ENCODE measurements at places on chromosomes 11 and 22.

DNA sequence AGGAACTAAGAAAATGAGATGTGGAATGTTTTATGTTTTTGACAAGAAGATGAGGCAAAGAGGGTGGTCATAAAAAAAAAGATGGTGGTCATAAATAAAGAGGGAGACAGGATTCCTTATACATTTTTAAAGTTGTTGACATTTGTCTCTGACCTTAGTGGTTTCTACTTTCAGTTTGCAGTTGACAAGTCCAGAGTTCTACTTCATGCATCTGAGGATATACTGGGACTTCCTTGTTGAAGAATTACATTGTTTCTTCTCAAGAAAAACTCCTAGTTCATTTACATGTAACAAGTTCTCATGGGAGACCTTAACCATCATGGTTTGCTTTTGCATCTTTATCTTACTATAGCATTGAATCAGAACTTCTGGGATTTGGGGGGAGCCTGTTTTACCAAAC lies 1.2 kb downstream of the OR6X1 start:
- no peak for DNase-seq

GRCh38 chr22:48752451-48753380 lies 1075.0 kb downstream of the BRD1 start:
- no peak for DNase-seq

DNA sequence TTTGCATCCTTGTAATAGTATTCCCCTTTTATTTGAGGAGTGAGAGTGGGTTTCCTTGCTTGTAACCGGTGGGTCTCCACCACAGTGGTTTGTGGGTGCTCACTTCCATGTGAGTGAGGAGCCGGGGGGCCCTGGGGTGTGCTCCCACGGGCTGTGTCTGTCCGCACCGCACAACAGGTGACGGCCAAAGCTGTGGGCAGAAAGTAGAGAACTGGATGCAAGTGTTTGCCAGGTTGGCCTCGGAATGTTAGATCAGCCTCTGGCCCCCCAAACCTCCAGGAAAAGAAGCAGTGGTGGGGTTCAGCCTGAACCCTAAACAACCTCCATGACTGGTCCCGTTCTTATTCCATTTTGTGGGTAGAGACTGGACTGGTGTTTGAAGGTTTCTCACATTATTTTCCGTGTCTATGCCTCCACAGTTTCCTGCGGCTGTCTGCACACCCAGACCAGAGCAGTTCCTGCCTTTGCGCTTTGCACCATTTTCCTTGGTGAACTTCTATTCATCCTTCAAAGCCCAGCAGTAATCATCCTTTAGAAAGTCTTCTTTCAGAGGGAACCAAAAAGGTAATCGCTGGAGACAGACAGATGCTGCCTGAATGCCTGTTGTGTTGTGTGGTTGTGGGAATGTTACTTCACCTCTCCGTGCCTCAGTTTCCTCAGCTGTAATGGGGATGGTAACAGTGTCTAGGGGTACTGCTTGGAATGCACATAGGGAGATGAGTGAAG lies 77.2 kb downstream of the MYEOV start:
- no peak for DNase-seq

GRCh38 chr11:43631732-43632131 lies 48.8 kb upstream of the HSD17B12 start:
- DNase-seq, result no peak

- no peak for DNase-seq
Measured at GRCh38 chr22:36391638-36392037, 3.9 kb upstream of the MYH9 start.

DNA sequence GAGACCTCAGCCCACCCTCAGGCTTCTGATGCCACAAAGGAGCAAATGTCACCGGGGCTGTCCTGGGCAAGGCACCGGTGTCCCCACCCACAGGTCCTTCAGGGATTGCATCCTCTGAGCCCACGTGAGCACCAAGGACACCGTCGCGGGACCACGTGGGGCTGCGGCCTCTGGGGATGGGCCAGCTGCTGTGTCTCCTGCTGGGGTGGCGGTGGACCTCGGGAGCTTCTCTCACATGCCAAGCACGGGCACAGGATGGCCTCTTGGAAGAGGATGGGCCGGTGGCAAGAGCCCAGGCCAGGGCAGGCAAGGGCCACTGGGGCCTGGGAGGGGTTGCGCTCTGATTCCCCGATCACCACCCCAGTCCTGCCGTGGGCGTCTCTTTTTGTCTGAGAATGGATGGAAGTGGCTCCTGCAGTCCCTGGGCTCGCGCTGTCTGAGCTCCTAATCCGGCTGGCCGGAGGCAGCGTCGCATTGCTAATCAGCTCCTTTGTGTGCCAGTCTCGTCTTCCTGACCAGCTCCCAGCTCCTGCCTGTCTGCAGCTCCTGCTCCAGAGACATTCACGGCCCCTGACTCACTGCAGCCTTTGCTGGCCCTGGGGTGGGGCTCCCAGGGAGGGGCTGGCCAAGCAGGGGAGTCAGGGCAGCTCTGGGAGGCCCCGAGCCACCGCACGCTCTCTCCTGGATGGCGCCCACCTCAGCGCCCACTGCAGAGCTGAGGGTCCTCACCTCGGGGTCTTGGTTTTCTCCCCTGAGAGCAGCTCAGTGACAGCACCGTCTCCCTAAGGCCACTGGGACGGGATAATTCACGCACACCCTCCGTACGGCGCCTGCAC lies 146.7 kb downstream of the CTTN start:
- DNase-seq, result no peak

DNA sequence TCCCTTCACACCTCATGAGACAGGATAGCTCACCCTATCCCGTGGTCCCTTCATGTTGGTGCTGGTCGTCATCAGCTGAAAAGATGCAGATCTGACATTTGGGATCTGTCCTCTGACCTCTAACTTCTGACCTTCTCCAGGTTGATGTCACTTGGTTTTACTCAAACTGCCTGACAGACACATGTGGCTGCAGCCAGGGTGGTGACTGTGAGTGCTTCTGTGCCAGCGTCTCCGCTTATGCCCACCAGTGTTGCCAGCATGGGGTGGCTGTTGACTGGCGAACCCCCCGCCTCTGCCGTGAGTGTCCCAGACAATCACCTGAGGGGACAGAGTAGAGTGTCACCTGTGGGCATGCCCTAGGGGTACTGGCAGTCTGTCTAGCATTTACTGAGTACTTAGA lies 49.7 kb downstream of the OTOG start:
- DNase-seq, result no peak

GRCh38 chr11:95686265-95686664 lies 103.3 kb downstream of the FAM76B start:
- DNase-seq, result no peak

- DNase-seq, result no peak
Measured at GRCh38 chr11:100878474-100878873, 191.4 kb downstream of the ARHGAP42 start.

DNA sequence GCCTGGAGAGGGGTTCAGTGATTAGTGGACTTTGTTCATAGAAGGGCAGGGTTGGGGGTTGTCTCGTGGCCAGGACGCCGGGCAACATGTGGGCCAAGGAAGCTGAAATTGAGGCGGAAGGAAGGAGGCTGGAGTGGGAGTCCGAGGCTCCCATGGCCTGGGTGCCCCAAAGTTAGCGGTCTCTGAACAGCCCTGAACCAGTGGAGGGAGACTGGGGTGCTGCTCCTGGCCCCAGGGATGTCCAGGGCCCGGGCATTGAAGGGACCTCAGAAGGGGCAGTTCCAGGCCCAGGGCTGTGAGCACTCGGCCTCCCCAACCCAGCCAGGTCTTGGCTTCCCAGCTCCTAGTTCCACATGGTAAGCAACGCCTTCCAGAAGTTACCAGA lies 59.2 kb upstream of the PRODH start:
- no peak for DNase-seq

- DNase-seq, result no peak
Measured at GRCh38 chr11:84887055-84887629, 740.0 kb downstream of the DLG2 start.

DNA sequence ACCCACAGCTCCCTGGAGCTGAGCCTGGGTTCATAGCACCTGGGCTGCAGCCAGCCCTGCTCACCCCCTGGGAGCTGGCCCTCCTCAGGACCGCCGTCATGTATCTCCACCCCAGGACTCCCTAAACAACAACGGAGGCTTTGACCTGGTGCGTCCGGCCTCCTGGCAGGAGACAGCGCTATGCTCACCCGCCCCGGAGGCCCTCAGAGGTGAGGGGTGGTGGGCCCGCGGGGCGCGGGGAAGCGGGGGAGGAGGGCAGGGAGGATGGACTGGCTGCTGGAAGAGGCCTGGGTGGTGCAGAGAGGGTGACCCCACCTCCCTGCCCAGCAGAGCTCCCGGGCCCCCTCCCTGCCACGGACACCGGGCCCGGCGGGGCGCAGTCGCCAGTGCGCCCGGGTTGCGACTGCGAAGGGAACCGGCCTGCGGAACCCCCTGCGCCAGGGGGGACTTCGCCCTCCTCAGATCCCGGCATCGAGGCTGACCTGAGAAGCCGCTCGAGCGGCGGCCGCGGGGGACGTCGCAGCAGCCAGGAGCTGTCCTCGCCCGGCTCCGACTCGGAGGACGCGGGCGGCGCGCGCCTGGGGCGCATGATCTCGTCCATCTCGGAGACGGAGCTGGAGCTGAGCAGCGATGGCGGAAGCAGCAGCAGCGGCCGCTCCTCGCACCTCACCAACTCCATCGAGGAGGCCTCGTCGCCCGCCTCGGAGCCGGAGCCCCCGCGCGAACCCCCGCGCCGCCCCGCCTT lies 3.1 kb downstream of the MAPK8IP2 start:
- DNase-seq, result no peak

DNA sequence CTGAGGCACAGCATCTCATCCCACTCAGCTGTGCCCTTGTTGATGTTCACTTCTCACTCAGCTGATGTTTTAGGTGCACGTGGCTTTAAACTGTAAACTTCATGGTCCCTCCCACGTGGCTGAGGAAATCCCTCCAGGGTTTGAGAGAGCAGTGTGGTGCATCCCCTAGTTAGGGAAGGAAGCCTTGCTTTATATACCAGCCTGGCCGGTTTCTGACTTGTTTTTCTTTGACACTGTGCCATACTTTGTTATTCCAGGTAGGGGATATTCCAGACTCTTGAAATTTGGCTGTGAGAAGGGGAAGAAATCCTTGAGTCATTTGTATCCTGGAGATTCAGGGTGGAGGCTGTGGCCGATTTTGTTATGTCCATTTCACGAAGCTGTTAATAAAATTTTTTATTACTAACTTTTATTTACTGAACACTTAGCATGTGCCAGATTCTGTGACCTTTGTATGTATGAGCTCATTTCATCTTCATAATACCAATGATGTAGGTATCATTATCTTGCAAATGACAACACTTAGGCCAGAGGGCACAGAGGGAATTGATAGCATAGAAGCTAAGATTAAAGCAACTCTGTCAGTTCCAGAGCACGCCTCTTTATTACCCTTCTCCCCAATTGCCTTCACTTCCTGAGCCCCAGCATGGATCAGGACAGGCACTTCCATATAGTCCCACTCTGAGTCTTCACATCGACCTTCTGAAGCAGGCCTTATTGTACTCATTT lies 116.6 kb downstream of the NAV2 start:
- no peak for DNase-seq

DNA sequence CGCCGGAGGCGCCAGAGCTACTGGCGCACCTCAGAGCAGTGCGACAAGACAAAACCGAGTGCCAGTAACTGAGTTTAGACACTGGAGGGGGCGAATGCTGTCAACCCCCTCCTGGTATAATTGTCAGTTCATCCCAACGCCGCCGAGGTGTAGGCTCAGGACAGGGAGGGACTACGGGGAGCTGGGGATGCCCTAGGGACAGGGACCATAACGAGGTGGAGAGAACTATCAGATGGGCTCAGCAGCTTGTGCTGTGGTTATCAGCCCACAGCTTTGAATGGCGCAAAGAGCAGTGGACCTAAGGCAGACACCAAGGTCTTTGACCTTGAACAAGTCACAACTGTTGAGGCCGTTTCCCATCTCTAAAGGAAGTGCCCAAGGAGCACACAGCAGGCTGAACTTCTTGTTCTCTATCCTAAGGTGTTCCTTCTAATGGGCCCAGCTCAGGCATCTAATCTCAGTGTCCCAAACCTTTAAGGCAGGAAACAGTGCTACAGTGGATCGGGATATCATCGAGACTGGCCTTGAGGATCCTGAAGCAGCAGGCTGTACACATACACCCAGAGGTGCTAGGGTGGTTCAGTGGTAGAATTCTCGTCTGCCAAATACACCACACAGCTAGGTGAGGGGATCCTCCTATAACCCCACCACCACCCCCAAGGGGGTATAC lies 958 bp upstream of the TUT1 start:
- no peak for DNase-seq

DNA sequence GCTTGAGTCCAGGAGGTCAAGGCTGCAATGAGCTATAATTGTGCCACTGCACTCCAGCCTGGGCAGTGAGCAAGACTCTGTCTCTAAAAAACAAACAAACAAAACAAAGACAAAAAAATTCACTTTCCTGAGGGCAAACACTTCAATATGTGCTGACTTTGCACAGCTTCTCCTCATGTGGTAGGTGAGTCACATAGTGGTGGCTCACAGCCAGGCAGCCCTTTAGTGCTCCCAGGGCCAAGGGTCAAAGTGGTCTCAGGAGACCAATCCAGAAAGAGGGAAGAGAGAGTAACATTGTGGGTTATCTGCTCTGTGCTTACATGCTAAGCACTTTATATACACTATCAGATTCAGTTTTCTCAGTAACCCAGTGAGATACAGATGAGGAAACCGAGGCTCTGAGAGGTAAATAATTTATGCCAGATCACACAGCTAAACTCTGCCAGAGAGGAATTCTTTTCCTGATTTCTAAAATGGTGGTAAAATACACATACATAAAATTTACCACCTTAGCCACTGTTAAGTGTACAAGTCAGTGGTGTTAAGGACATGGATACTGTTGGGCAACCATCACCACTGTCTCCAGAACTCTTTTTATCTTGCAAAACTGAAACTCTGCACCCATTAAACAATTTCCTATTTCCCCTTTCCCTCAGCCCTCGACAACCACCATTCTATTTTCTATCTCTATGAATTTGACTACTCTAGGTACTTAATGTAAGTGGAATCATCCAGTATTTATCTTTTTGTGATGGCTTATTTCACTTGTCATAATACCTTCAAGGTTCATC lies 231.7 kb upstream of the NARS2 start:
- DNase-seq, result no peak

DNA sequence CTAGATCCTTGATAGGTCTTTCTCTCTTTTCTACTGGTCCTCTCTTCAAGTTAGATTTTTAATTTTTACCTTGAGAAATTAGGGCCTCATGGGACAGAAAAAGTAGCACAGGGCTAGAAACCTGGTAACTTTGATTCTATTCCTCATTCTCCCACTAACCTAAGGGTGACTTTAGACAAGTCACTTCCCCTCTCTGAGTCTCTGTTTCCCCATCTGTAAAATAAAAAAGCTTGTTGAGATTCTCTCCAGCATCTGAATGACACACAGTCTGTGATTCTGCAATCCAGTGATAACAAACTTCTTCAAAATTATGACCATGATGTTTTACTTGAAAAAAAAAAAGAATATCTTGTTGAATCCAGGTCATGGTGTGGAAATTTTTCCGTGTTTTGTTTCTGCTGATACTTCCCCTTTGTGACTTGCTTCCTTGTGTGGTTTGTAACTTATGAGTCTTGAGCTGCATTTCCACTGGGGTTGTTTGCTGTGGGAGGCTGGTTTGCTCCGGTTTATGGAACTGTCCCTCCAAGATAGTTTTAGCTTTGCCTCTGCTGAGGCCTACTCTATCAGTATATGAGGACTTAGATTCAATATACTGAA lies 9.8 kb upstream of the MPEG1 start:
- DNase-seq, result no peak
